ENCODE measurements at places on chromosomes 3 and 15.

DNA sequence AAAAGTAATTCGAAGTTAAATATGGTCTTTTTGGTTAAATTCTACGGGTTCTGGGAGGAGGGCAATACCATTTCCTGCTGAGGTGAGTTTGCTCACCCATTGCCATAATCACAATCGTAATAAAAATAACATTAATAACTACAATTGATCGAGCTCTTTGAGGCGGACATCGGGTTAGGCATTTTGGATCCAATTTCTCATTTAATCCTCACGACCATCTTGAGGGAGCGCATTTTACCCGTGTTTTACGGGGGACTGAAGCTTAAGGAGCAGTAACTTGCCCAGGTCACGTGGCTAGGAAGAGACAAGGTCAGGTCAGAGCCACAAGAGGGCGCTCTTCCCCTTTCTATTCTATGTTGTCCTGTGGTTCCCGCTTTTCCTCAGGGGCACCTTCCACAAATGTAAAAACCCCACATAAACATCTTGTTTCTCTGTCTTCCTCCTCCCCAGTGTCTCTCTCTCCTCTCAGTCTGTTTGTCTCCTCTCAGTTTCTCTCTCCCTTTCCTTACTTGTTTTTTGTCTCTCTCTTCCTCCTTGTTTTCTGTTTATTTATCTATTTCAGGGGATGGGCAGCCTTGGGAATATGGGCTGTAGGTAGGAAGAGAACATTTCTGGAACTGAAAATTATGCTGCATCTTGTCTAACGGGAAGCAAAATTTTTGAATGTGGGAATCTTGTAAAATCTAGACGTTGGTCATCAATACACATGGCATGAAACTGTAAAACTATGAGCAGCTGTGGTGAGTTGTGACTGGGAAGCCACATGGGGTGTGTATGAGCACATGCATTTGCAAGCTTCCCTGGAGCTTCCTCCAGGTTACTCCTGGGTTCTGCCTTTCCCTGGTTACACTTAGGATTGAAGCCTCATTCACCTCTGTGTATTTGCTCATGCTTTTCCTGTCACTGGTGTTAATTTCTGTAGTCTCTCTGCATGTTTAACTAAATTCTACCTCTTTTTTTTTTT, 71.0 kb downstream of the SQOR start:
- peak; percentile 79 for DNase-seq

DNA sequence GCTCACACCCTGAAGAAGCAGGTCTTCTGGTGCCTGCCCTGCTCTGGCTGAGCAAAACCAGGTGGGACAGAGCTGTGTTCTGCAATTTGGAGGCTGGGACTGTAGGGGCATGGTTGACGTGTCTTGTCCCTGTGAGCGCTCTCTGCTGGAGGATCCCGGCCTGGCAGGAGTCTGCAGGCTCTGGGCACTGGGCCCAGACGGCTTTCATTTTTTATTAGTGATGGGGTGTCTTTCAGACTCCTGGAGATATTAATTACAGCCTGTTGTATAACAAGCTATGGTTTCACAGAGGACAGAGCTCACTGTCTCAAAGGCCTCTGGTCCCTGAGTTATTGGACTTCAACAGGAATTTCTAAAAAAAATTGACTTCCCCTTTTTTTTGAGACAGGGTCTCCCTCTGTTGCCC, 29.5 kb upstream of the ZNF710 start:
- DNase-seq: peak; percentile 48

GRCh38 chr3:66038384-66038725, 363 bp downstream of the MAGI1 start:
- DNase-seq: no peak

DNA sequence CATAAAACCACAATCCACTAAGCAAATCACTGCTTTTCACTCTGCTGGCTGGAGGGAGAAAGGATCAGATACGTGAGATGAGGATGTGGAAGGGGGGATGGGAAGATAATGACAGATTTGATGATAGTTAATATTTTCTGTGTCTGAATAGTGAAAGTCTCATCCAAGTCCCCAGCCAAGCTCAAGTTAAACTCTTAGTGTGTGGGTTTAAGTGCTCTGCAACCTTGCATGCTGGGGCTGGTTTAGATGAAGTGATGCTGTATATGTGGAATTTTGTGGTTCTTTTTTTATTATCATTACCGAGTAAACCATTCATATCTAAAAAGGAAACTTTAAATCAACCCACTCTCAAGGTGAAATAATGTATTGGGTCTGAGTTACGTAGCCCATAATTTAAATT, 111.0 kb downstream of the TPRG1 start:
- DNase-seq: peak; percentile 78

DNA sequence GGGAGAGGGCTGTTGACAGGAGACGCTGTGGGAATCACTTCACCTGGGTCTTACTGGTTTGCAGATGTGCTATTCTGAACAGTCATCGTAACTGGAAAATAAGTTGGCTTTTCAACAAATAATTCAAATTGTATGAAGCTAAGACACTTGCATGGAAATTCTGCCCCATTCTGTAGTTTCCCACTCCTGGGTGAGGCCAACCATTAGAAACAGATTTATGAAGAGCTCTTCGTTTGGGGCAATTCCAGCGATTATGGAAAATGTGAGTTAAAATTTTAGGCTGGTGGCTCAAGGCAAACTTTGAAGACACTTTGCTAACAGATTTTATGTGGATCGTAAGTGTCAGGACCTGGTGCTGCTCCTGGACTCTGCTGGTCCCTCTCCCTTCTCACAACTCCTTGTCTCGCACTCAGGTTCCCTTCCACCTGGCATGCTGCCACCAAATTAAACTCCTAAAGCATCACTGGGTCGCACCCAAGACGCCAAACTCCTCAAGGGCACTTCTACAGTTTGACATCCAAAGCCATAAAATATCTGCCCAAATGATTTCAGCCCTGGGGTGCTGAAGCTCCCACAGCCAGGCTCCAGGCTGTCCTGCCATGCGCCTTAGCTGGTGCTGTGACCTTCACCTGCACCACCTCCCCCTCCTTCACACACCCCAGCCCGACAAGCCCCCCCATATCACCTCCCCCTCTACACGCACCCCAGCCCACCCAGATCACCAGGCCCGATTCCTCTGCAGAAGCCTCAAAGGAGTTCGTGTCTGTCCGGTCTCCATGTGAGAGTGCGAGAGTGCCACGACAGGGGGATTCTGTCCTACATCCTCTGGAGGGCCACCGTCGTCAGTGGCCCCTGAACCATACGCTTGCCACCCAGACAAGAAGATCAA, 138.4 kb downstream of the NSMCE3 start:
- DNase-seq: no peak

GRCh38 chr15:57784081-57784511, 77.6 kb downstream of the POLR2M start:
- peak; percentile 74 for DNase-seq

GRCh38 chr3:157115069-157116006, 44.6 kb downstream of the CCNL1 start:
- DNase-seq: peak; percentile 35

- DNase-seq: no peak
Observed at GRCh38 chr3:80215191-80215590, 447.4 kb upstream of the ROBO1 start.

DNA sequence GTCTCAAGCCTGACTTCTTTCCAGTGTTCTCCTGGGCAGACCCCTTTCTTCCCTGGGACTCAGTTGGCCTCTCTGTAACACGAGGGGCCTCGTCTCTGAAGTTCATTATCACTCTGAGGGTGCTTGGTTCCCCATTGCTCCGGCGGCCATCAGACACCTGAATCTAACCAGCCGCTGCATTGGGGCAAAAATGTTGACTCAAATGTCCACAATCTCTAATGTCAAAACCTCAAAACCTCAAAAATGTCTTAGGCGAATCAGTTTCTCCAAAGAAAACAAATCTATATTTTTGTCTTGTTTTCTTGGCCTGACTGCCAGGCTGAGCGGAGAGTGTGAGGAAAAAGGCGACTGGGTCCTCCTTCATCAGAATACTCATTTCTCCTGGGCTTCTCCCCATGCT, 220.7 kb downstream of the VPS13C start:
- peak; percentile 22 for DNase-seq

DNA sequence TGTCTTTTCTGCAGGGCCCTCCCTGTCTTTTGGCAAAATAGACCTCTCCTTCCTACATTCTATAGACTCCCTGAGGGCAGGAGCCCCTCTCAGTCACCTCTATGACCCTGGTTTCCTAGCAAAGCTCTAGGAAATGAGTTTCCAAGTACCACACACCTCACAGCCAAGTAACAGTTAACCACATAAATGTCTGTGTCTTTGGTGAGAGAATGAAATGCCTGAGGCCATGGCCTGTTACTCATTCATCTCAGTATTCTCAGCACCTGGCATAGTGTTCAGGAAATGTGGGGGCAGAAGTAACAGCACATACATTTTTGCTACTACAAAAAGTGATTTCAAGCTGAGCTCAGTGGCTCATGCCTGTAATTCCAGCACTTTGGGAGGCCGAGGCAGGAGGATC, 21.0 kb downstream of the RFT1 start:
- peak; percentile 55 for DNase-seq

- no peak for DNase-seq
Observed at GRCh38 chr3:87958289-87958688, 100.5 kb downstream of the CGGBP1 start.

DNA sequence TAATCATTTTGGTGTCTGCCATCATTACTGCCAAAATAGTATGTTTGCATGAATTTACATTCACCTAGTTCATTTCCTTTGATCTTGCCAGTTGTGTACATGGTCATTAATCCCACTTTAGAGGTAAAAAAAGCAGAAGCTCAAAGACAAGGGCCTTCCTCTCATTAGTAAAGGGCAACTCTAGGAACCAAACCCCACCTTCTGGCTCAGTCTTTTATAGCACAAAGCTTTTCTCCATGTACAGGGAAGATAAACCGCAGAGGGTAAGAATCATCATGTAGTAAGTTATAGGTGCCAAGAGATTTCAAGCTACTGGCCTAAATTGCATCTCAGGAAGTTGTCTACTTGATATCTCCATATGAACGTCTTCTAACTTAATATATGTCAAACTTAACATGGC, 19.3 kb upstream of the SPG21 start:
- DNase-seq: no peak

DNA sequence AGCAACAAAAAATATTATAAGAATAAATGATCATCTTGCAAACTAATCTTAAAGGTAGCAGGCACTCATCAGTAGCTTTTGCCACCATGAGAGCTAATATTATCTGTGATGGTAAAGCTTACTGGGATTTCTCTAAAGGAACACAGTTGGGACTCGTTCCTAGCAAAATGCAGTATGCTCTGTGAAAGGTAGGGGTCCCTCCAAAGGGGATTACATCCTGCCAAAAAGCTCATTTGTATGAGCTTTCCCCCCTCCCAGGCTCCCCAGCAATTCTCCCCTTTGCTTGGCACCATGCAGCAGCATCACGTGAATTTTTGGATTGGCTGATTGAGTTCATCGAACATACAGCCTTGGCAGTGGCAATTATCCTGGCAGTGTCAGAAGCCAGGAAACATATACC, 361.0 kb upstream of the PLSCR5 start:
- no peak for DNase-seq

DNA sequence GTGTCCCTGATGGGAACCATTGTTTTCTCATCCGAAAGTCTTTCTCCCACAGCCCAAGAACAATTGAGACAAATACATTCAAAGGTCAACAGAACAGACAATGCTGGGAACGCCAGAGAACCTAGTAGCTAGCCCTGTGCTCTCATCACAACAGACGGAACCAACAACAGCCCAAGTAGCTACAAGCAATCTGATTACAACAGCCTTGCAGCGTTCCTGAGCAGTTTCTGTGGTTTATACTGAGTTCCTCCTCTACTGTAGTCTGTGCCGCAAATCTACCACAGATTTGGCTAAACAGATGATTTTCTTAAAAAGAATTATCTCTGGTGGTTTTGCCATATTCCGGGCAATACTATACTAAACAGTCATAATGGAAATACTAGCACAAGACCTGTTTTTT, 435.6 kb downstream of the MECOM start:
- peak; percentile 77 for DNase-seq

- no peak for DNase-seq
Observed at GRCh38 chr15:27045796-27046195, 74.8 kb downstream of the GABRG3 start.

DNA sequence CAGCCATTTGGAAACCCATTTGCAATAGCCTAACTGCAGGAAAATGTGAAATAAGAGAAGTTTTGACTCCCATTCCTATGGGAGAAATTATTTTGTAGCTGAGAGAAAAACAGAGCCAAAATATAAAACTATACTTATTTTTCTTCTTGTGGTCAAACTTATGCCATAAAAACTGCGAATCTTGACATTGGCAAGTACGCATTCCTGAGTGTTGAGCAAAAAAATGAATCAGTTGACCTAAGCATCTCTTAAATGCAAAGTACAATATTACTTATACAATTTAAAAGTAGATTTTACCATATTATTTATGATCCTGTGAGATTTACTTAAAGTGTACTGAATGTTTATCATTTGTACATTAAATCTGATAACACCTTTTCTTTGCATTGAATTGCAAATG, 50.1 kb upstream of the CMC1 start:
- DNase-seq: peak; percentile 17

- no peak for DNase-seq
Observed at GRCh38 chr15:66369773-66370651, 13.5 kb upstream of the TIPIN start.

- DNase-seq: no peak
Observed at GRCh38 chr15:25713736-25714537, 149.2 kb downstream of the ATP10A start.

GRCh38 chr15:90807074-90807785, 61.2 kb upstream of the FURIN start:
- DNase-seq: peak; percentile 18

- no peak for DNase-seq
Observed at GRCh38 chr3:121018917-121019321, 110.9 kb downstream of the STXBP5L start.

GRCh38 chr3:88343264-88343663, 193.5 kb downstream of the C3orf38 start:
- DNase-seq: no peak

- DNase-seq: peak; percentile 97
Observed at GRCh38 chr3:172129850-172130716, 90.7 kb downstream of the FNDC3B start.

GRCh38 chr3:168495270-168495669, 399.5 kb upstream of the GOLIM4 start:
- no peak for DNase-seq

GRCh38 chr15:101191242-101191641, 60.6 kb downstream of the CHSY1 start:
- DNase-seq: no peak

GRCh38 chr3:99895703-99896441, 78.2 kb downstream of the CMSS1 start:
- peak; percentile 99 for DNase-seq

Data from fibroblast of skin of right quadriceps (primary cell).